ENCODE measurements at places on chromosomes 6 and 20.

GRCh38 chr6:37889051-37889450 is 69.5 kb downstream of the ZFAND3 start:
- DNase-seq: no peak

GRCh38 chr20:44792796-44793195 is 17.6 kb downstream of the RIMS4 start:
- no peak for DNase-seq

DNA sequence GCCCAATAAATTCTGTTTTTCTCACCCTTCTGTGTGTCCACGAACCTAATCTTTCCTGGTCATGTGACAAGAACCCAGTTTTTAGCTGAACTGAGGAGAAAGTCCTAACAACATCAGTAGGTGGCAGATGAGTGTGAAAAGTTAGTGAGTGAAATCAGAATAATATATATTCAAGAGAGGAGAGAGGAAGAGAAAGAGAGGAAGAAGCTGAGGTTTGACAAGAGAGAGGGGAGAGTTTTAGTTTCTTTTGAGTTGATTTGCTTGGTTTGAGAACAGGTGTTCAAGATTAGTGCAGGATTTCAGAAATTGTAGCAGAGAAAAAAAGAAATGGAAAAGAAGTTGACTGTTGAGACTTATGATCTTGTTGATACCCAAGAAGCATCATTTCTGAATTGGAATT is 930.5 kb upstream of the FLRT3 start:
- DNase-seq: no peak

DNA sequence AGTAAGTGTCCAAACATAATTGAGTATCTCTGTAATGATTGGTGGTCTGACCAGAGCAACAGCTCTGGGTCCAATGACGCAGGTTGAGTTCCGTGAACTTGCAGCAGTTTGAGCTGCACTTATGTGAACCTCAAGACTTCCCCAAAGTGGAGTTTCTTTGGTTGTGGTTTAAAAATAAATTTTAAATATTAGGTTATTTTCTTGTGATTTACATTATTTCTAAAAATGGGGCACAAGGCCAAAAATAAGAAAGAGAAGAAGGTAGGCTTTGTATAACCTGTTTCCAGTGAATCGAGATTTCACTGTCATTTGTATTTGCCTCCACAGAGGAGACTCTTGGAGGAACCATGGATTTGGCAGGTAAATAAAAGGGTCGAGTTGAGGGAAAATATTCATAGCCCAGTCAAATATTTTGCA is 166.4 kb upstream of the ZNF217 start:
- no peak for DNase-seq

DNA sequence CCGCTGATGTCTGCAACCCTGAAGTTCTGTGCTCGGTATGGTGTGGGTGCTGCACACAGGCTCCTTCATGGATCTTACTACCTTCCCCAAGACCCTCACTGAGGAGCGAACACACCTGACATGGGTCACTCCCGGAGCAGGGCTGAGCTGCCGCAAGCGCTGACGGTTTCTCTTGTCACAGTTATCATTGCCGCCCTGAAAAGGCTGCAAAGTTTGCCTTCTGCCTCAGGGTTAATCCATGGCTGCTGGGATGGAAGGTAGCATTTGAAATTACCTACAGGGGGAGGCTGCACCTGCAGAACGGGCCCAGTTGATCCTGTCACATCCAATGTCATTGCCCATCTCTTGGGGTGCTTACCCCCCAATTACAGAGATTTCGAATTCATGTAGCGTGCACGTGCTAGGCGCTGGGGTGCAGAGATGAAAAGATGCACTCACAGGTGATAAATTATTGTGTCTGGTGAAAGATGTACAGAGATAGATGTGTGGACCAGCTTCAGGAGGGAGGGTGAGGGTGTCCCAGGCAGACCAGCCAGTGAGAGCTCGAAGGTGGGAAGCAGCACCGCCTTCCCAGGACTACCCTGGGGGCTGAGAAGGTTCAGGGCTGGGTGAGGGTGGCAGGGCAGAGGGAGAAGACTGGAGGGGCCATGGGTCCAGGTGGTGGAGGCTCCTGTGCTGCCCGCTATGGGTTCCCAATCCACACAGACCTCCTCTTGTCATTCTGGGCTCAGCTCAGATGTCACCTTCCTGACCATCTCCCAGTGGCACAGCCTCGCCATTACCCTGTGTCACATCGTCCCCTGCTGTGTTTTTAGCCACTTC is 120.1 kb downstream of the SYCP2 start:
- no peak for DNase-seq

GRCh38 chr20:6184086-6184485 is 61.3 kb upstream of the FERMT1 start:
- no peak for DNase-seq

DNA sequence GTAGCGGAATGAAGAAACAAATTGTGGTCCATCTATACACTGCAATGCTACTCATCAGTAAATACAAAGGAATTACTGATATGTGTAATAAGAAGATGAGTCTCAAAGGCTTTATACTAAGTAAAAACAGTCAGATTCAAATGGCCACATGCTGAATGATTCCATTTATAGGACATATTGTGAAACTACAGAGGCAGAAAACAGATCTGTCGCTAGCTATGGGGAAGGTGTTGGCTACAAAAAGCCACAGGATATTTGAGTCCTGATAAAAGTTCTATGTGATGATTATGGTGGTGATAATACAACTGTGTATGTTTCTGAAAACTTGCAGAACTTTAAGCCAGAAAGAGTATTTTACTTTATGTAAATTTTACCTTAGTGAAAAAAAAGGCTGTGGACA is 313.2 kb downstream of the HDGFL1 start:
- DNase-seq: no peak

DNA sequence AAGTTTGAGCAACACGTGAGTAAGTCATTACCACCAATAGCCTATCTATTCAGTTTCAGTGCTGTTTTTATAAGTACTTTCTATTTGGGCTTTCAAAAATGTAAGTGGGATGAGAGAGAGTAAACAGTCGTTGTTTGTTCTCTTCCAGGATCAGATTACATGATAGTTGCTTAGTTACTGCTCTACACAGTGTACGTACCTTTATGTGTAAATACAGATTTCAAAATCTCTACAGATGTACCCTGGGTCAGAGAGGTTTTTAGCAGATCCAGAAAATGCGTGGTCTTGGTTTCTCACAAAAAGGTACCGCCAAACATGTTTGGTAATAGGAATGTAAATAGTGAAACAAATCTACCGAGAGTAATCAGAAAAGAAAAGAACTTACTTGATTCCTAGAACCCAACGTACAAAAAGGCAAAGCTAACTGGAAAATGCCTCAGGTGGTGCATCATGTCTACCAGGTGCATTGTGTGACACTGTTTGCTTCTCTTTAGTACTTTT is 421.1 kb downstream of the BCKDHB start:
- no peak for DNase-seq

- no peak for DNase-seq
Observed at GRCh38 chr6:159427771-159428170, 258.6 kb downstream of the FNDC1 start.
